PC-9 (cell line): ENCODE measurements at places on chromosomes 1 and 21. TPM values are rescaled to one million over a fixed set of nuclear protein-coding genes. Genes with fewer than 3 reads are reported as not detected.
A peak's percentile ranks its signal among the peaks of the same experiment; 100 is the strongest.

MCOLN3 gene
- total RNA-seq = 8.4 and 10.1 TPM in 2 replicates

CD101 gene
- 0.76 and 1.8 TPM in 2 replicates for total RNA-seq

PKN2 gene
- total RNA-seq = 79.3 and 81.8 TPM in 2 replicates

RBP7 gene
- 0.61 and 1.8 TPM in 2 replicates for total RNA-seq

TRIM67 gene
- not detected in 2 replicates for total RNA-seq

CA6 gene
- not detected in 2 replicates for total RNA-seq

CYP4Z1 gene
- not detected in 2 replicates for total RNA-seq

CHIA gene
- total RNA-seq = not detected in 2 replicates

FMO1 gene
- total RNA-seq = not detected in 2 replicates

SELE gene
- total RNA-seq = not detected in 2 replicates

CRNN gene
- total RNA-seq = not detected in 2 replicates

- H3K36me3 ChIP-seq = no peaks in the 10 kb centered on the region
- peaks cover 59% of the 10 kb centered on the region for H3K4me1 ChIP-seq
- DNase-seq = no peak
- H3K27ac ChIP-seq = peak overlapping the region; percentile 68
- no peaks in the 10 kb centered on the region for H3K27me3 ChIP-seq
- H3K4me3 ChIP-seq = no peak overlapping the region
Measured at GRCh38 chr21:41663805-41664788, 102.8 kb downstream of the RIPK4 start.

- no peak overlapping the region for H3K4me3 ChIP-seq
- H3K27me3 ChIP-seq = no peaks in the 10 kb centered on the region
- DNase-seq = peak; percentile 88
- H3K4me1 ChIP-seq = peaks cover 37% of the 10 kb centered on the region
- H3K27ac ChIP-seq = peak overlapping the region; percentile 3; the same call in 1 of the 2 replicates
- H3K36me3 ChIP-seq = no peaks in the 10 kb centered on the region
Measured at GRCh38 chr1:19450811-19451515, 34.4 kb downstream of the CAPZB start.

DNA sequence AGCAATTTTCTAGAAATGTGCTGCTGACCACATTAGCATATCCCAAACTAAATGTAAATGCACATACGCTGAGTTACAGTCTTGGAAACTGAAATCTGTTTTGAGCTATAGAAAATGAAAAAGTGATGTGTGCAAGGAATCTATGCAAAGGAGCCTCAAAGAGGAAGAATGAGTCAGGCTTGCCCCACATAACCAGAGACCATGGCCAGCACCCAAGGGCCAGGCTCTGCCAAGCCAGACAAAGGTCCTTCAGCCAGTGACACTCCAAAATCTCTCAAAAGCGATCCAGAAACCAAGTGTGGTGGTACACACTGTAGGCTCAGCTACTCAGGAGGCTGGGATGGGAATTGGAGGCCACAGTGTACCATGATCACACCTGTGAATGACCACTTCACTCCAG lies 195.2 kb downstream of the TOMM20 start:
- H3K27me3 ChIP-seq = no peaks in the 10 kb centered on the region
- DNase-seq = peak; percentile 43
- peaks cover 18% of the 10 kb centered on the region for H3K4me1 ChIP-seq
- H3K27ac ChIP-seq = peak overlapping the region; percentile 44; the same call in 1 of the 2 replicates
- H3K36me3 ChIP-seq = no peaks in the 10 kb centered on the region

- no peaks in the 10 kb centered on the region for H3K36me3 ChIP-seq
- peaks cover 41% of the 10 kb centered on the region for H3K4me1 ChIP-seq
- H3K4me3 ChIP-seq = no peak overlapping the region
Measured at GRCh38 chr1:145877923-145878486, 7.7 kb downstream of the ANKRD35 start.

- no peaks in the 10 kb centered on the region for H3K36me3 ChIP-seq
- H3K27ac ChIP-seq = no peak overlapping the region
- no peak for DNase-seq
- H3K4me3 ChIP-seq = no peak overlapping the region
Measured at GRCh38 chr1:151593730-151594129, 18.1 kb upstream of the SNX27 start.

DNA sequence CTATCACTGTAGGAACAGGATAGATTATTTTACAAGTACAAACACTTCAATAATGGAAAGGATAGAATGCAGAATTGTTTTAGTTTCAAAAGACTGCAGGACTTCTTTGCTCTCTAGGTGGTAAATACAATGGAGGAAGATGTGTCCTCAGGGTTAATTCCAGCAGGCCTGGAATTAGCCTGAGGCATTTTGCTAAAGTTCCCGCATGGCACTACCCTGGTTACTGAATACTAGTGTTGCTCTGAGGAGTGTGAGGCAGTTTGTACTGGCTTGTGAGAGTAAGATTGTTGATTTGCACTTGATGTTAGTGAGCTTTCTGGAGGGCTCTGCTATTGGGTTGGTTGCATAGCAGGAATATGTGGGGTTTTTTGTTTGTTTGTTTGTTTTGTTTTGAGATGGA lies 61.4 kb downstream of the FASLG start:
- DNase-seq = no peak
- no peak overlapping the region for H3K27ac ChIP-seq
- no peaks in the 10 kb centered on the region for H3K27me3 ChIP-seq
- no peak overlapping the region for H3K4me3 ChIP-seq
- no peaks in the 10 kb centered on the region for H3K4me1 ChIP-seq

- H3K27me3 ChIP-seq = no peaks in the 10 kb centered on the region
- H3K36me3 ChIP-seq = no peaks in the 10 kb centered on the region
- H3K27ac ChIP-seq = no peak overlapping the region
- no peak for DNase-seq
- no peaks in the 10 kb centered on the region for H3K4me1 ChIP-seq
Measured at GRCh38 chr1:237695878-237696277, 194.8 kb downstream of the ZP4 start.

DNA sequence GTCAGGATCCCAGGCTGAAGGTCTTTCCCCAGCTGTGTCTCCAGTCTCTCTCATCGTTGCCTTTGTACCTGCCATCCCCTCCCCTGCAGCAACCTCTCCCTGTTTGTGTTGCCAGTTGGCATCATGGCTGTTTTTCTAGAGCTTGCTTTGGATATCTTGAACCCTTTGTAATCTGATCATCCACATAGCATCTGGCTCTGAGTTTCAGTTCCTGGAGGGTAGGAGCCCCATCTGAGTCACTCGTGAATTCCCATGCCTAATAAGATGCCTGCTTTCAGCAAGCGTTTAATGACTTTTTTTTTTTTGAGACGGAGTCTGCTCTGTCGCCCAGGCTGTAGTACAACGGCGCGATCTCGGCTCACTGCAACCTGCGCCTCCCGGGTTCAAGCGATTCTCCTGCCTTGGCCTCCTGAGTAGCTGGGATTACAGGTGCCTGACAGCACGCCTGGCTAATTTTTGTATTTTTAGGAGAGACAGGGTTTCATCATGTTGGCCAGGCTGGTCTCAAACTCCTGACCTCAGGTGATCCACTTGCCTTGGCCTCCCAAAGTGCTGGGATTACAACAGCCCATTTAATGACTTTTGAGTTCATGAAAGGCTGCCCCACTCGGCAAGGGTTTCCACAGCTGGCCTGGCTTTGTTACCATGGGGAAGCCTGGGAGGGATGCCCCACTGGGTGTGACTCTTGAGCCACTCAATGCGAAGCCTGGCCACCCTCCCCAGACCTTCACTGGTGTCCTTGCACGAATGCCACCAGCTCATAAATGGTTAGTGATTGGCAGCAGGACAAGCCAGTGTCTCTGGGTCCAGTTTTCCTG lies 11.9 kb downstream of the ALPL start:
- H3K4me3 ChIP-seq = no peak overlapping the region
- DNase-seq = no peak
- H3K36me3 ChIP-seq = no peaks in the 10 kb centered on the region
- no peak overlapping the region for H3K27ac ChIP-seq
- no peaks in the 10 kb centered on the region; the same call in 1 of the 2 replicates for H3K4me1 ChIP-seq

DNA sequence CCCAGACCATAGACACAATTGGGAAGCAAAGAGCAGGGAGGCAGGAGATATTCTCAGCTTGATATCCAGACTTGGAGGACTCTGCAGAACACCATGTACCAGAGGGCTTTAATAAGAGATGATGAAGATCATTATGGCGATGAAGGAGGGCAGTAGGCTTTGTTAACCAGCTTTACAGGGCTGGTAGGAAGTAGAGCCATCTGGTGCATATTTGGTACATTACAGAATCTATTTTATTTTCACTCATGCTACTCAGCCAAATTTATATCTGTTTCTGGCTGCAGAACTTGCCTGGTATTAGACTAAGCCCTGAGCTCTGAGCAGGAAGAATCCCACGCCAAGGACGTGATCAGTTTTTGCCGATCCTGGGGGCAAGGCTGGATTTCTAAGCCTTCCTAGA lies 61.8 kb upstream of the SYT6 start:
- DNase-seq = no peak
- H3K4me1 ChIP-seq = no peaks in the 10 kb centered on the region
- H3K27me3 ChIP-seq = no peaks in the 10 kb centered on the region
- no peak overlapping the region for H3K4me3 ChIP-seq
- no peak overlapping the region for H3K27ac ChIP-seq

DNA sequence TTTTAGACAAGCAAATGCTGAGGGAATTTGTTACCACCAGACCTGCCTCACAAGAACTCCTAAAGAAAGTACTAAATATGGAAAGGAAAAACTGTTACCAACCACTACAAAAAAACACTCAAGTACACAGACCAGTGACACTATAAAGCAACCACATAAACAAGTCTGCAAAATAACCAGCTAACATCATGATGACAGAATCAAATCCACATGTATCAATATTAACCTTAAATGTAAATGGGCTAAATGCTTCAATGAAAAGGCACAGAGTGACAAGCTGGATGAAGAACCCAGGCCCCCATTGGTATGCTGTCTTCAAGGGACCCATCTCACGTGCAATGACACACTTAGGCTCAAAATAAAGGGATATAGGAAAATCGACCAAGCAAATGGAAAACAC lies 529.9 kb upstream of the CAMK1G start:
- DNase-seq = no peak
- no peak overlapping the region for H3K4me3 ChIP-seq
- H3K36me3 ChIP-seq = no peaks in the 10 kb centered on the region

DNA sequence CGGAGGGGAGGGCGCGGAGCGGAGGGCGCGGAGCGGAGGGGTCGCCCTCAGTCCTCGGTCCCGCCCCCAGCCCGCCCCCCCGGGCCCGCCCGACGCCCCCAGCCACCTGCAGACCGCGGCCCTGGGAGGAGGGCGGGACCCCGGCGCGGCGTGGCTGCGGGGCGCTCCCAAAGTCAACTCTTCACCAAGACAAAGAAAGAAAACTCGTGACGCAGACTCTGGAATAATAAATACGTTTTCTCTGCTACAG lies 1.2 kb downstream of the HES4 start:
- H3K36me3 ChIP-seq = no peaks in the 10 kb centered on the region
- no peaks in the 10 kb centered on the region for H3K27me3 ChIP-seq
- no peak for DNase-seq
- no peak overlapping the region for H3K27ac ChIP-seq

DNA sequence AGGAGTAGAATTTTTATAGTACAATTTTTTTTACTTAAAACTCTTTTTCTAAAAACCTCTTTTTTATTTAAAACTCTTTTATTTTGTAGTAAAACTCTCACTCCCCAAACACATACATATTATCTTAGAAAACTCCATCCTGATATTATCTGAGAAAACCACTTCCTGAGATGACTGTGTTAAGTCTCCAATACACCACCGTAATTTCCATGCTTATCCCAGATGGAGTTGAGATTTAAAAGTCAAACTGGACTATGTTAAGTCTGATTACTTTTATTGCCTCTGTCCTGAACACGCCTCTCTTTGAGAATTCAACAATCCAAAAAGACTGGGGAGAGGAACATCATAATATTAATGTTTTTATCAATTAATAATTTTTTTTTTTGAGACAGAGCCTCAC lies 3.7 kb downstream of the SEC16B start:
- no peak overlapping the region for H3K27ac ChIP-seq
- H3K4me1 ChIP-seq = no peaks in the 10 kb centered on the region
- H3K27me3 ChIP-seq = no peaks in the 10 kb centered on the region
- no peak for DNase-seq

DNA sequence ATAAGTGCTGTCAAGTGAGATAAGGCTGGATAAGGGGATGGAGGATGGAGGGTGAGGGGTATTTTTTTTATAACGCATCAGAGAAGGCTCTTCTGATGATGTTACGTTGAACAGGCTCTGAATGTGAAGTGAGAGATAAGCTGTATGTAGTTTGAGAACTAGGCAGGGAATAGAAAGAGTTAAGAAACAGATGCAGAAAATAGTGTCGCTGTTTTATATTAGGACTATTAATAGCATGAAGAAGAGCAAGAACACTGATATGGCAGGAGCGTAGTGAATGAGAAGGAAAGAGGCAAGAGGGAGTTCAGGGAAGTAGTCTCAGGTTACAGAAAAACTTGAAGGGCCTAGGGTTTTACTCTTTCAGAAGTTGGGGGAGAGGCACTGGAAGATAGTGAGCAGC lies 59.8 kb downstream of the GPR88 start:
- H3K27ac ChIP-seq = peak overlapping the region; percentile 78
- H3K4me3 ChIP-seq = no peak overlapping the region
- peaks cover 19% of the 10 kb centered on the region for H3K4me1 ChIP-seq
- no peaks in the 10 kb centered on the region for H3K36me3 ChIP-seq
- H3K27me3 ChIP-seq = no peaks in the 10 kb centered on the region

DNA sequence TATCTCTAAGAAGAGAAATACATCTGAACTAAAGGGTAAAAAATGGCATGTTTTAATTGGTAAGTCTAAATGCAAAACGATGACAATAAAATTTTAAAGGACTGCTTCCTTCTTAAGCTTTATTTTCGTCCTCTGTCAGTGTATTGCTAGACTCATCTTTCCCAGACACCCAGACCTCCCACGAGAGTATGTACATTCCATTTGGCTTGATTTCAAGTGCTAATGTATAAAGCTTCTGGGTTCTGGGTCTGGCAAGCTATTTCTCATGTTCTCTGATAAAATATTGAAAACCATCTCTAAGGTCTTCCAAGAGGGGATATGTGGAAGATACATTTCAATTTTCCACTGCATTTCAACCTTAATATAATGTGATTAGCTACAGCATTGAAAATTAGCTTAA lies 24.6 kb upstream of the SLC2A1 start:
- no peaks in the 10 kb centered on the region for H3K27me3 ChIP-seq
- H3K27ac ChIP-seq = no peak overlapping the region
- H3K36me3 ChIP-seq = no peaks in the 10 kb centered on the region
- DNase-seq = no peak
- H3K4me1 ChIP-seq = no peaks in the 10 kb centered on the region
- no peak overlapping the region for H3K4me3 ChIP-seq

DNA sequence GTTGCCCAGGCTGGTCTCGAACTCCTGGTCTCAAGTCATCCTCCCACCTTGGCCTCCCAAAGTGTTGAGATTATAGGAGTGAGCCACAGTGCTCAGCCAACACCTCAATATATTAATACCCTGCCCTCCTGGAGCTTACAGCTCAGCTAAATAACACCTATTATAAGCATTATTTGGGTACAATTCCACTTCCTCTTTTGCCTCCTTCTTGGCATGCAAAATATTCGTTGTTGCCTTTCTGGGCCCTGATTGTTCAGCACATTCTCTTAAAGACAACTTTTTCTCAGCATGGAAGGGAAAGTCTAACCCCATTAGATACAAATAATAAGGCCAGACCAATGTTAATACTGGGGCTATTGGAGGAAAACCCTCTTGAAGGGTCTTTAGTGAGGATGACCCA lies 2.8 kb downstream of the PAQR7 start:
- no peak overlapping the region for H3K27ac ChIP-seq
- no peaks in the 10 kb centered on the region for H3K36me3 ChIP-seq
- no peak for DNase-seq
- H3K4me1 ChIP-seq = peaks cover 27% of the 10 kb centered on the region
